HCT116 (cell line): ENCODE measurements at places on chromosomes 11 and 22.

DNA sequence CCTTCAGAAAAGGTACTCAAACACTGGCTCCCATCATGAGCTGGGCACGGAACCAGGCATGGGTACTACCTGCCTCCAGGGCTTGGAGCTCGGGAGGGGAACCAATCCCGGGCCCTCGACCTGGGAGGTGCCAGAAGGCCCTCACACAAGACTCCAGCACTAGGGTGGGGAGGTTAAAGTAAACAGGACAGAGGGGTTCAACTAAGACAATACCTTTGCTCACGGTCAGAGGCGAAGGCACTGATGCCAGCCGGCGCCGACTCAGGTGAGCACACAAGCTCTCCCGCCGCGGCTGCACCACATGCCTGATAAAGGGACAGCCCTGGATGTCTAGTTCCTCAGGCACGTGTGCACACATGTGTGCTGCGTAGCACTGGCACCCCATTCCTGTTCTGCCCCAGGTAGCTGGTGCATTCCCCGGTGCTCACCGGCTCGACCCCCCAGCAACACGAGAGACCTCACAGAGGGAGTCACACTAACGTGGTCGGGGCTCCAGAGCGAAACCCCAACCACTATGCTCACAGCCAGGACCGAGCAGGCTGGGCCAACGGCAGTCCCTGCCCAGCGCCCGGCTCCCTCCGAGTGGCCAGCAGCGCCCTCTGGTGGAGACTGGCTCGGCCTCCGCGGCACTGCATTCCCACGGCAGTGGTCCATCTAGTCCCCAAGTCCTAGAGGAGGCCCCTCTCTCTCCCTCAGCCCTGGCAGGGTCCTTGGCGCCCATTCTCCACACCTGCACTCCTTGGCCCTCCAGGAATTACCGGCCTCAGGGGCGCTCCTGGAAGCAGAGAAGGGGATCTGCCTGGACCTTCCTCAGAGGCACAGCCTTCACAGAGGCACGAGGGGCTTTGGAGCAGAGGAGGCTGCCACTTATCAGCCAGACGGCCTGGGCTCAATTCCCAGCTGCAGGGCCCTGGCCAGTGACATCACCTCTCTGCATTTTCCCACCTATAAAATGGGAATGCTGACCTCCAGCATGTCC lies 28.8 kb upstream of the MOB2 start:
- DNase-seq = peak; percentile 6

DNA sequence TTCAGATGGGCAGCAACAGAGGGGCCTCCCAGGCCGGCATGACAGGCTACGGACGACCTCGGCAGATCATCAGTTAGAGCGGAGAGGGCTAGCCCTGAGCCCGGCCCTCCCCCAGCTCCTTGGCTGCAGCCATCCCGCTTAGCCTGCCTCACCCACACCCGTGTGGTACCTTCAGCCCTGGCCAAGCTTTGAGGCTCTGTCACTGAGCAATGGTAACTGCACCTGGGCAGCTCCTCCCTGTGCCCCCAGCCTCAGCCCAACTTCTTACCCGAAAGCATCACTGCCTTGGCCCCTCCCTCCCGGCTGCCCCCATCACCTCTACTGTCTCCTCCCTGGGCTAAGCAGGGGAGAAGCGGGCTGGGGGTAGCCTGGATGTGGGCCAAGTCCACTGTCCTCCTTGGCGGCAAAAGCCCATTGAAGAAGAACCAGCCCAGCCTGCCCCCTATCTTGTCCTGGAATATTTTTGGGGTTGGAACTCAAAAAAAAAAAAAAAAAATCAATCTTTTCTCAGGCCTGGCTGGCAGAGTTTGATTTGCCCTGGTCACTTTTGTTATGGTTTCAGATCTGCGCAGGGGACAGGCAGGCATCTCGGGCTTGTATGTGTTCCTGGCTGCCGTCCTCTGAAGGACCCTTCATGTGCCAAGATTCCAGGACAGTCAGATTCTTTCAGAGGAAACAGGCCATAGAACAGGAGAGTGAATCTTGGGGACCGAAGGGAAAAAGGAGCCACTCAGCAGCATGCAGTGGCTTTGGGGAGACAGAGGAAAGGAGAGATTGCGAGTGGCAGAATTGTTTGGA lies 5.3 kb downstream of the TAGLN start:
- no peak for DNase-seq

DNA sequence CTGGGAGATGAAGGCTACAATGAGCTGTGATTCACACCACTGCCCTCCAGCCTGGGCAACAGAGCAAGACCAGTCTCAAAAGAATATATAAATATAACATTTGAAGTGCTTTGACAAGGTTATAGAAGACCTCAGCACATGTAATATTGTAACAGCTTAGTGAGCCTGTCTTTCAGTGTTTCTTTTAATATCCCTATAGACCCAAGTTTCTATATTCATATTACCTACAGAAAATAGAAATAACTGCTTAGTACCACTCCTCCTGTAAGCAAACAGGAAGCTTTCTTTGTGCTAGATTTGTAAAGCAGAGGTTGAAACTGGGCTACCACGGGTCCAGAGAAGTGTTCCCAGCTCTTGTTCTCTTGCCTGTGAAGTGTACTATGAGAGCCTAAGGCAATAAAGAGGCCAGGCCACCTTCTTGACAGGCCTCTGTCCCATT lies 68.2 kb downstream of the PPP2R1B start:
- DNase-seq = no peak

DNA sequence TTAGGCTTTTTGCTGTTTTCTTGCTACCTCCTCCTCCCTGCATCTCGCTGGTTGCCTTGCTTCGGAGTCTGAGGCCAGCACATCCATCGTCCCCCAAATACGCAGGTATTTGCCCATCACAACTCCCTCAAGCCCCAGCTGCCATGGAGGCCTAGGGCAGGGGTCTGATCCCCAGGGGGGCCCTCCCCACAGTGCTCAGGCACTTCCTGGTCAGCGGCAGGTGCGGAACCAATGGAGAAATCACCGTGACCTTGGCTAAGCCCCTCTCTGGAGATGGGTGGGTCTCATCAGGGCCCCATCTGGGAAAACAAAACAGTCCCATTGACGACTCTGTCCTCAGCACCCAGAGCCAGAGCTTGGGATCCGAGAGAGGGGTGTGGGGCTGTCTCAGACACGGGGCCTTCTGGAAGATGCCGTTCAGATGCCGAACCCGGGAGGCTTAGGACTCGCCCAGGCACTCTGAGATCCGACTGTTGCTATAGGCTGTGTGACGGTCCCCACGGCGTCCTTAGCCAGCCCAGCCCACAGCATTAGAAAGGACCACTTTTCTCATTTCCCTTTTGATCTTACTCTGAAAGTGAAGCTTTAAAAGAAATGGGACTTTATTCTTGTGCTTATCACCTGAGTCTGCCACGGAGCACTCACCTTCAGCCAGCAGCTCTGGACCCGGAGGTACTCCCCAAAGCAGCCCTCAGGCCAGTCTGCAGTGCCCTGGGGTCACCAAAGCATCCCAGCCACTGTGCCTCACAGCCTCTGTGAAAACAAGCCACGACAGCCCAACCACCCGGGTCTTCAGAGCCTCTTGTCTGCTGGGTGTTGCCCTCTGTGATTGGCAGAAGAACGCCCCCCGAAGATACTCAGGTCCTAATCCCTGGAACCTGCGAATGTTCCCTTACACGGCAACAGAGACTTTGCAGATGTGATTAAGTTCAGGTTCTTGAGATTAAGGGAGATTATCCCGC lies 61.2 kb upstream of the SLC22A12 start:
- no peak for DNase-seq

GRCh38 chr11:8956860-8957259 lies 7.4 kb downstream of the TMEM9B start:
- no peak for DNase-seq

DNA sequence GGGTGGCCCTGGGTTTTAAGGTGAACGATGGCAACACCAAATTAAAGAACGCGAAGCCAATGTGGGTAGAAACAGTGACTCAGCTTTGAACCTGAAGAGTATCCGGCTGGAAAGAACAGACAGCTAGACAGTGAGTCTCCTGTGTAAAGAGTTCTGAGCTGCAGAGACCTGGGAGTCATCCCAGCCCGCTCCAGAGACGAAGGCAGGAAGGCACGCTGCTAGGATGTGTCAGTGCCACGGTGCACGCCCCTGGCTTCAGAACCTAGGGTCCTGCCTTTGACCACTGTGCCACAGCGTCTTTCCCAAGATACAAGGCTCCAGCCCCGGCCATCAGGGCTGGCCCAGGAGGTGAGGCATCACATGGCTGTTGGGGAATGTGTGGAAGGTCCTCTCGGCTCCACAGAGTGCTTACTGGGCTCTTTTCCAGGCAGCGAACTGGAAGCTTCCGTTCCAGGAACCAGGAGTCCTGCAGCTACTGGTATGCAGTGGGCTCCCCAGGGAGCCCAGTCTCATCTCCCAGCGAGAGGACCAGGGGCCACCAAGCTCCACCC lies 29.9 kb downstream of the LRFN4 start:
- peak; percentile 51 for DNase-seq

- DNase-seq = no peak
Measured at GRCh38 chr11:69199583-69200315, 44.0 kb downstream of the SMIM38 start.

DNA sequence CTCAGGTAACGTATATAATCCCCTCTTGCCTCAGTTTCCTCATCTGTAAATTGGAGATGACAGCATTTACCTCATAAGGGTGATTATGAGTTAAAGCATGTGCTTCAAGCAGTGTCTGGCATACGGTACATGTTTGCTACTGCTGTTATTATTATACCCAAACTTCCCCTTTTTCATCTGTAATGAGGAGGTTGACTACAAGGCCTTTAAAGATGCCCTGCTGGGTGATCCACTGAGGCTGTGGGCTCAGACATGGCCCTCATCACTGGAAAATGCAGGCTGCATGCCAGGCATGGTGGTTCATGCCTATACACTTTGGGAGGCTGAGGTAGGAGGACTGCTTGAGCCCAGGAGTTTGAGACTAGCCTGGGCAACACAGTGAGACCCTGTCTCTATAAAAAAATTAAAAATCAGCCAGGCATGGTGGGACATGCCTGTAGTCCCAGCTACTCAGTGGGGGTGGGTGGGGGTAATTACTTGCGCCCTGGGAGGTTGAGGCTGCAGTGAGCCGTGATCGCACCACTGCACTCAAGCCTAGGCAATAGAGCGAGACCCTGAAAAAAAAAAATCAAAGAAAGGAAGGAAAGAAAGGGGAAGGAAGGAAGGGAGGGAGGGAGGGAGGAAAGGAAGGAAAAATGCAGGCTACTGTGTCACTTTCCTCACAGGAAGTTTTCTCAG lies 4.3 kb downstream of the PIK3IP1 start:
- DNase-seq = no peak

- no peak for DNase-seq
Measured at GRCh38 chr11:42112866-42113265, 653.4 kb upstream of the LRRC4C start.

GRCh38 chr11:34439610-34440198 lies 970 bp downstream of the CAT start:
- DNase-seq = no peak

DNA sequence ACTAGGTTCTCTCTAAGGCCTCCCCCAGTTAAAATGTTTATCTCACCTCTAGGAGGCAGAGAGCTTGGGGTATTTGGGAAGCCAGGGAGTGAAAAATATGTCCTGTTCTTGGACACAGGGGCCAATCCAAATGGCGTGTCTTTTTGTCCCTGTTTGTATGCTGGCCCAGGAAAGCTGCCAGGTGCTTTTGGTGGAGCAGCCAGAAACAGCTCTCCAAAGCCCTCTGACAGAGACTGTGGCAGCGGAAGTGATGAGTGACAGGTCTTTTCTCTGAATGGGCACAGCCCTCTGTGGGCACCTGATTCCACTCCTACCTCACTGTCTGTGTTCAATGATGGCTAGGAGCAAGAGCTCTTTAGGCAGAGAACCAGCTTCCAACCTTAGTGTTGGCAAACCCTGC lies 106.4 kb upstream of the KIRREL3 start:
- DNase-seq = no peak
